ENCODE measurements at places on chromosomes 13 and 19. TPM values are rescaled to one million over a fixed set of nuclear protein-coding genes. Genes with fewer than 3 reads are reported as not detected.

Gene XPO4
- 18.2 TPM for total RNA-seq

Gene TMPRSS9
- total RNA-seq, result not detected

Gene KLK12
- total RNA-seq, result 0.64 TPM

Gene TNFRSF19
- total RNA-seq, result 0.82 TPM

Gene CLEC11A
- 4.5 TPM for total RNA-seq

Gene ETFB
- 217 TPM for total RNA-seq

Gene TMEM145
- total RNA-seq, result 0.94 TPM

Gene ZNF534
- total RNA-seq, result 0.12 TPM

Gene KIRREL2
- 0.13 TPM for total RNA-seq

Gene PRTN3
- total RNA-seq, result not detected

Gene DNAAF3
- 1.6 TPM for total RNA-seq

Gene CKM
- total RNA-seq, result 0.53 TPM

Gene C19orf85
- not detected for total RNA-seq

Gene FAM83E
- 150 TPM for total RNA-seq

Gene ZNF497
- total RNA-seq, result 0.98 TPM

Gene IQCN
- 3.0 TPM for total RNA-seq

Gene SIGLEC8
- 0.32 TPM for total RNA-seq

Gene ZNF283
- total RNA-seq, result 7.3 TPM

Gene RNF225
- not detected for total RNA-seq

Gene MISP
- total RNA-seq, result 285 TPM

Gene DKKL1
- not detected for total RNA-seq

Gene PTPRH
- total RNA-seq, result 76.3 TPM

Gene SYCN
- total RNA-seq, result not detected

Gene OR7D2
- 0.07 TPM for total RNA-seq

Gene IGFL1
- total RNA-seq, result not detected

Gene CEACAM20
- not detected for total RNA-seq

Gene BORA
- total RNA-seq, result 10.1 TPM

Measured in colonic mucosa (tissue), 4 donors.